T-helper 22 cell (primary cell): ENCODE measurements at places on chromosomes 6 and 20.

DNA sequence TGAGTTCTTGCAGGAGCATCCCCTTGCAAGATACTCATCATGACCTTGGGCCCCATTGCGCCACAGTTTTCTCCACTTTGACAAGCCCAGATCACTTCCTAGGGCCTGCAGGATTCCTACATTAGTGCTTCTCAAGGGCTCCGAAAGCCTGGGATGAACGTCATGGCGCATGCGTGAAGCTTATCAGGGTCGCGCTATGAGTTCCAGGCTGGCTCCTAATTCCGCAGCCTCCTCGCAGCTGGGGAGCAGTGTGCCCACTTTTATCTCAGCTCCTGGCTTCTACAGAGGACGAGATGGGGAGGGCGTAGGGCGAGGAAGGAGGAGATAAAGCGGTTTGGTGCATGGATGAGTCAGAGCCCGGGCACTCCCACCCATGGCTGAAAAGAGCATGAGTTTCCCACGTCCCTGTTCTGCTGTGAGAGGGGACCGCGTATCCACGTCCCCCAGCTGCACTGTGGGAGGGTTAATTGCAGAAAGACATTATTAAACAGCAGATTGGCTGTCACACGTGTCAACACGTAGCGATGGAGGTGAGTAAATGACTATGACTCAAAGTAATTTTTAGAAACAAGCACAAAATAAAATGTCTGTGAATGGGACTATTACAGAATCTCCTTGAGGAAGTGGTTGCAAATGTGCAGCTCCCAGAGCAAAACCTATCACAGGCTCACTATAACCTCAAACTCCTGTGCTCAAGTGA is 72.9 kb upstream of the DSP start:
- no peak for DNase-seq

GRCh38 chr20:57663241-57663640 is 43.0 kb upstream of the ZBP1 start:
- no peak for DNase-seq

GRCh38 chr20:6058684-6059295 is 4.9 kb upstream of the LRRN4 start:
- no peak for DNase-seq

GRCh38 chr6:42292004-42292740 is 74.5 kb upstream of the MRPS10 start:
- no peak for DNase-seq

DNA sequence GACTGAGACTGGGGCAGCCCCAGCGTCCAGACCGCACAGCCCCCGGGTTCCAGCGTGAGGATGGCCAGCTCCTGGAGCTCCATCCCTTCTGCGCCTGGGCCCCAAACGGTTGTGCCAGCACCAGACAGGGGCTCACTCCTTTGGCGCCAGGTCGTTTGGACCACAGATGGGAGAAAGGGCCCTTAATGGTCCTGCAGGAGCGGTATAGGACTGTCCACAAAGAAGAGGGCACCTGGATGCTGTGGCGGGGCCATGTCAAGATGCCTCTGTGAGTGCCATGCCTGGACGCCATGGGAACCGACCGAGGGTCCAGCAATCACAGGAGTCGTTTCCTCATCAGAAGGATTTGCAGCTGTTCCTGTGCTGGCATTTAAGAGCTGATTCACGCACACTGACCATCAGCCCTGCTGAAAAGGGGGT is 82.7 kb downstream of the DLL1 start:
- no peak for DNase-seq

DNA sequence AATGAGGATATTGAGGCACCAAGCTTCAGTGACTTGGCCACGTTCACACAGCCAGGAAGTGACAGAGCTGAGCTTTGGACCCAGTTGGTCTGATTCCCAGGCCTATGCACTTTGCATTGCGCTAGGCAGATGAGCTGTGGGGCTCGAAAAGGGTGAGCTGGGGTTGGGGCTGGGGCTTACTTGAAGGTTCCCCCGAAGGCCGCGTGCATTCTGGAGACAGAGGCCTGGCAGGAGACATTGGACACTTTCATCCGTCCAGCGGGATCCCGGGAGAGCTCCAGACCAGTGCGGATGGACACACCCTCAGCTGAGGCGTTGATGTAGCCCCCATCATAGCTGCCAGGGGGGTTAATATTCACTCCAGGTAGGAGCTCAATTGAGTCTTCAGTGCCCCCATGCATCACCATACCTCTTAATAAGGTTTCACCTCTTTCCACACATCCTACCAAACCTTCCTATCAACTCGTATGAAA is 2.6 kb downstream of the PLTP start:
- DNase-seq = no peak

GRCh38 chr6:138815221-138815620 is 19.3 kb downstream of the ECT2L start:
- no peak for DNase-seq

DNA sequence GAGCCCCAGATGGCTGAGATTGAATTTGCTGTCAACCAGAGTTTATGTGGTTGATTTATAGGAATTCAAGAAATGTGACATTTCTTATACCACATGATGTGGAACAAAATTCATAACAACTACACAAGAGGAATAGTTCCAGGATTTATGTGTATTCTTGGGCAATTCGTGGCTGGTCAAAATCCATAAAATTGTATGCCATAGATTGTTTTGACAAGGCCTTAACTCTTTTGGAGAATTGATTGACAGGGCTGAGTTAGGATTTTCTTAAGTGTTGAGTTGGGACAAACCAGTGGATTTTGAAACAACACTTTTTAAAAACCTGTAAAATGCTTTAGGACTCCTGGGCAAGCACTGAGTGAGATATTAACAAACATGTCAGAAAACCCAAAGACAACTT is 19.4 kb upstream of the SLC2A12 start:
- DNase-seq = no peak

DNA sequence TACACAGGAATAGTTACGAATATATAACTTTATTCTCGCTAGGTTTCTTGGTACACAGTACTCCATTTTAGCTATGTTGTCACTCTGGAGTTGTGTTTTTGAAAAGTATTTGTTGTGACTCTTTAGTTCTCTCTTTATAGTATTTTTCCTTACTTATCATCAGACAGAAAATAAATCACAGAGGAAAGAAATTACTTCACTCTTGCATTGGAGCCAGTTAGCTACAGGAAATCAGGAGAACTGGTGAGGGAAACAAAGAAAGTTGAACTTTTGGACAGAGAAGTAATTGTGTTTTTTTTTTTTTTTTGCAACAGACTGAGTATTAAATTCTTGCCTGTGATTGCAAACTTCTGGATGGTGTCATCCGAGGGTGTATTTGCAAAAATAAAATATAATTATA is 33.9 kb downstream of the DSE start:
- DNase-seq = no peak

DNA sequence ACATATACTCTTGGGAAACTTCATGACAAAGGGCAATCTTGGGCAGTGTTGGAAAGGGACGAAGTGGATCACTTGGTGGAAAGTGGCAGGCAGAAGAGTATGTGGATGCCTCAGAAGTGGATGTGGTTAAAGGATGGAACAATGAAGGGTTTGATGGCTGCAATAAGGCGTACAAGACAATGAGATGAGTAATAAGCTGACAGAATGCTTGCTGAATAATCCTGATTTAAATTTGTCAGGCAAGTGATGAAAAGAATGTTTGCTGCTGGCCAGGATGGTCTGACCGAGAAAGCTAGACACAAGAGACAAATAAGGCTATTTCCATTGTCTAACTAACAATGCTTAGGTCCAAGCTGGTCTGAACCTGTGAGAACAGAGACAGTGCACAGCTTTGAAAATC is 61.6 kb upstream of the CEP85L start:
- no peak for DNase-seq

GRCh38 chr6:90328004-90328403 is 31.4 kb upstream of the BACH2 start:
- DNase-seq = no peak

GRCh38 chr6:7051780-7052442 is 55.9 kb upstream of the RREB1 start:
- DNase-seq = peak; percentile 25
